ENCODE measurements at places on chromosomes 4 and X. TPM values are rescaled to one million over a fixed set of nuclear protein-coding genes. Genes with fewer than 3 reads are reported as not detected.

LEF1 gene
- polyA plus RNA-seq = not detected

GRCh38 chr4:89284828-89285227 is 22.8 kb downstream of the GPRIN3 start:
- DNase-seq = peak; percentile 72

- DNase-seq = no peak
Measured at GRCh38 chr4:71333960-71334359, 4.9 kb upstream of the SLC4A4 start.

ARL9 gene
- not detected for polyA plus RNA-seq

GRCh38 chr4:138835832-138836533 is 179.6 kb upstream of the NOCT start:
- DNase-seq = no peak

DNA sequence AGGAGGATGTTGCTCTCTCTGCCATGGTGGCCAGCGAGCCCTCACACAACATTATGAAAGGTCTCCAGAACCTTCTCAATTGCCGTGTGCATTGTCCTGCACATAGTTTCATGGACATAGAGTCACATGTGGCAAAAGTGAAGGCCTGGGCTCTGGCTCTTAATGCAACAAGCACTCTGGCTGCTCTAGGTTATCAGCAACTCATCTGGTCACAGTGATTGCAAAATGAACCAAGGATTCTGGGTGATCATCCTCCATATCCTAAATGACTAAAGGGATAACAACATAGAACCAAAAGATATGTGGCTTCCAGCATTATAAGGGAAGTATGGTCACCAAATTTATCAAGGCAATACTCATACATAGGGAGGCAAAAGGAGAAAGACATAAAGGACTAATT is 175.2 kb downstream of the MGST2 start:
- DNase-seq = no peak

Data from A549 (cell line).